ENCODE measurements at places on chromosomes 1 and 21.

GRCh38 chr1:85818371-85818770 lies 110.1 kb upstream of the ZNHIT6 start:
- DNase-seq: no peak

DNA sequence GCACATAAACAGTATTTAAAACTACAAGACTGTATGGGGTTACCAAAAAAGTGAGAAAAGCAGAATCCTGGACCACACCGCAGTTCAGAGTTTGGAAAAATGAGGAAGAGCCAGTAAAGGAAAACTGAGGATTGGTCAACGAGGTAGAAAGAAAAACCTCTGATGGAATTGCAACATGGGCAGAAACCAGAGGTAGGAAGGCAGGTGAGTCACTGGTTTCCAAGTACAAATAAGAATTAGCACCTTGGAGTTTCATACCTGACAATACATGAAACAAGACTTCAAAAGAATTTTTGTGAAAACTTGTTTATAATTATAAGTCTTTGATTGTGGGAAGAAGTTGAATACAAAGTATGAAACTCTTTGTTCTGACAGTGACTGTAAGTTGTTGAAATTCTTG lies 533.7 kb upstream of the DAB1 start:
- DNase-seq: no peak

- DNase-seq: no peak
These were observed 245.8 kb downstream of the SPATA17 start for GRCh38 chr1:217876896-217877295.

GRCh38 chr1:54866801-54867716 lies 19.9 kb downstream of the DHCR24 start:
- no peak for DNase-seq

DNA sequence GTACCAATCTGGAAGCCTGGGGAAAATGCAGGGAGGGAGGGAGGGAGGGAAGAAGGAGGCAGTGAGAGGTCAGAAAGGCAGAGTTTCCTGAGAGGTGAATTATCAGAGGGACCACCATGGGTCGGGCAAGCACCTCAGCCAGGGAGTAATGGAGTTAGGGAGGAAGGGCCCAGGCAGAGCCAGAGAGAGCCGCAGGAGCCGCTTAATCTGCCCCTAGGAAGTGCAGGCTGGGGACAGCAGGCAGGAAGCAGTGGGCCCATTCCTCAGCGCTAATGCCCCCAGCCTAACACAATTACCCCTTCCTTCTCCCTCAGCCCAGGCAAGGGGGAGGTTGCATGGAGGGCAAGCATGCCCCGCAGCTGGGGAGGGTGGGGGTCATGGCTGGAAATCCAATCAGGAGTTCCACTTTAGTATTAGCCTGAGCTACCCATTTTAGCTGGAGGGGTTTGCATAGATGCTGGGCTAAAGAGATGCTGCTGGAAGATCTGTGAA lies 109.0 kb downstream of the TMEM53 start:
- DNase-seq: no peak

GRCh38 chr1:109763646-109764415 lies at the start of gene EPS8L3:
EPS8L3 (minus strand) TSS chr1:109763923; CDS start chr1:109761749, 2,174 bp downstream.
- no peak for DNase-seq

DNA sequence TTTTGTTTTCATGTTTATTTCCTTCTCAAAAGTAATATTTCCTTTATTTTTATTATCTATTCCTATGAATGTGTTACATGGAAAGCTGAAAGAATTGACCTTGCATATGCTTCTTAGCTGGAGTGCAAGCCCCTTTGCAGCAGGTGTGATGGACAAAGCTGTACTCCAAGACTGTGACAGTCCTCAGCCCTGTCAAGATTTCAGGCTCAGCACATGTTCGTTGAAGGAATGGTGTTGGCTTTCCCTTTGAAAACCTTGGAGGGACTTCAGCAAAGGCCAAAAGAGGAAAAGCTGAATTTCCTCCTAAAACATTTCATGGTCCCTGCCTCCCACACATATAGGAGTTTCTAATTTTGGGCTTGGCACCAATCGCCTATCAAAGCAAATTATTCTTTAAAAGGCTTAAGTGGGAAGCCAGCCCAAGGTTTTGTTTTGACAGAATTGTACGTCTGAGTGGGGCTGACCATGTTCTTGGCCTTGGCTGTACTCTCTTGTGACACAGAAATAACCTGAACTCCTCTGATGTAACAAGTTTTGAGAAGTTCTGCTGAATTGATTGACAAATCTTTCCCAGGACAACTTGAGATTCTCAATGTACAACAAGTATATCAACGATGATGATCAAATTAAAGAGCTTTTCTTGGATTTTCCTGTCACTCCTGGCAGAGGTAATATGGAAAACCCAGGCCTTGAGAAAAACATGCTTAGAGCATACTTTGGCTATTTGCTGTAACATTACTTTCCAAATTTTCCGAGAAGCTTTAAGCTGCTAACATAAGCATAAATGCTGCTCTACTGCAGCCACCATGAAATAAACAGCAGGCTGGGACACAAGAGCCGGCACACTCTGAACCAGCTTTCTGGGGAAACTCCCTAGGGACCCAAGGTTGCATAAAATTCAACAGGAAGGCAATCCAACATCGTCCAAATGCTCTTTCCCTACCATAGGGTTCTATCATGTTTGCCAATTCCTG lies 135.7 kb upstream of the ZNF648 start:
- DNase-seq: no peak

DNA sequence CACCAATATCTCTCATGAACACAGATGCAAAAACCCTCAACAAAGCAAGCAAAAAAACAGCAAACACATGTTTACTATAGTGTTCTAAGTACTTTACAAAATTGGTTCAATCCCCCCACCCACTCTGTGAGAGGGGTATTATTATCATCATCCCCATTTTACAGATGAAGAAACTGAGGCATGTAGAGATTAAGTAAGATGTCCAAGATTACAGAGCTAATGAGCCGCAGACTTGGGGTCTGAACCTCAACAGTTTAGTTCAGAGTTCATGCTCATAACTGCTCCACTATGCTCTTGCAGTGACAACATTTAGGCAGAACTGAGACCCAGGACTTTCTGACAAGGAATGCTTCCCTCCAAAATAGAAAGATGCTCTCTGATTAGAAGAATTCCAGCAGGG lies 21.9 kb downstream of the CLSTN1 start:
- no peak for DNase-seq

DNA sequence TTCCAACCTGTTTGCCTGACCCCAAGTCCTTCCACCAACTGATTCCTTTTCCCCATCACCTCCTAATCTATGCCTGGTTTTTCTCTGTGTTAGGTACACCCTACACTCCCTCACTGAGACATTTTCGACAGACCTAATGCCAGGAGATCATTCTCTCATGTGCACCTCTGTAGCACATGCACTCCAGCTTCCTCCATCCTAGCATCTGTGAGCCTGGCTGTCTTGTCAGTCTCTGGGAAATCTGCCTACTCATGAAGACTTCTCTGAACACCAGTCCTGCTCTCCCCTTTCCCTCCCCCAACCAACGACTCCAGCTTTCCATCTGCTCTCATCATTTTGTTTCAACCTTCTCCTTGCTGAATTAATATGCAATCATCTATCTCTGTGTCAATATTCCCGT lies 987 bp downstream of the MED8 start:
- DNase-seq: no peak

- DNase-seq: no peak
These were observed 131.9 kb upstream of the ATP1B1 start for GRCh38 chr1:168974611-168975010.

DNA sequence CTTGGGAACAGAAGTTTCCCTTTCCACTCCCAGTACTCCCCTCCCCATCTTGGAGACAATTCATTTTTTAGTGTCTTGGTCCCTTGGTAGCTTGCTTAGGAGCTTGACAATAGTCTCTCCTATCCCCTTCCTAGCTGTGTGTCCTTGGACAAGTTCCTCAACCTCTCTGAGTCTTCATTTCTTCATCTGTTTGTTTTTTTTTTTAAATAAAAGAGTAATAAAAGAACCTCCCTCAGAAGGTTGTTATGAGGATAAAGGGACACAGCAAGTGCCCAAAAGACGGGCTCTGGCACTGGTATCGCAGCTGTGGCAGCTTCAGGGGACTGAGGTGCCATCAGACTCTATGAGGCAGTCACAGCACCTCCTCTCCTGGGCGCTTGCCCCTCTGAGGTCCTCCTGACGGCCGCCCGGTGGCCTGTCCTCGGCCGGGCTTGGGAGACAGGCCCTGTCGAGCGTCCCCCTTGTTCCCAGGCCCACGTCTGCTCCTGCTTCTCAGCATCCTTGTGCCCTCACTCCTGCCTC lies 689.2 kb downstream of the MATN1 start:
- no peak for DNase-seq

GRCh38 chr1:222204475-222204874 lies 343.4 kb downstream of the HHIPL2 start:
- no peak for DNase-seq

DNA sequence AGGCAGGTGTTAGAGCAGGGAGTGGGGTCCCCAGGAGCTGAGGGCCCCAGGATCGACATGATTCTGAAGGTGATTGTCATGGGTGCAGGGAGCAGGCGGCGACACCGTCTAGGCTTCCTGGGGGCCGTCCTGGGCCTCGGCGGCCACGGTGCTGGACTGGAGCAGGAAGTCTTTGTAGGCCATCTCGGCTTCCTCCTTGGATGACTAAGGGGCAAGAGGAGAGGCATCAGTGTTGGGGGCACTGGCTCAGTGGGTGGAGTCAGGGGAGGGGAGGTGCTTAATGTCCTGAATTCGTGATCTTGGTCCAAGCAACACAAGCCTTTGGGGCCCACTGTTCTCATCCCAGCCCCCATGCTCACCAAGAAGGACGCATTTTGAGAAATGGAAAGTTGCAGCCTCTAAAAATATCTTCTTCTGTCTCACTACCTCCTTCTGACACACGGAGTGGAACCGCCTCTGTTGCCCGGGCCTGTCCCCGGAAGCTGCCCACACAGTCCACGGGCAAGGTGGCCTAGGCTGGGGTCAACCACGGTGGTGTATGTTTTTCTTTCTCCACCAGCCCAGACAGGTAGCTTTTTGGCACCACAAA lies 8.6 kb upstream of the FCMR start:
- DNase-seq: no peak

GRCh38 chr1:6001992-6002576 lies 9.9 kb upstream of the NPHP4 start:
- DNase-seq: no peak

- DNase-seq: no peak
These were observed 75.3 kb downstream of the ST6GALNAC5 start for GRCh38 chr1:76942549-76942948.

DNA sequence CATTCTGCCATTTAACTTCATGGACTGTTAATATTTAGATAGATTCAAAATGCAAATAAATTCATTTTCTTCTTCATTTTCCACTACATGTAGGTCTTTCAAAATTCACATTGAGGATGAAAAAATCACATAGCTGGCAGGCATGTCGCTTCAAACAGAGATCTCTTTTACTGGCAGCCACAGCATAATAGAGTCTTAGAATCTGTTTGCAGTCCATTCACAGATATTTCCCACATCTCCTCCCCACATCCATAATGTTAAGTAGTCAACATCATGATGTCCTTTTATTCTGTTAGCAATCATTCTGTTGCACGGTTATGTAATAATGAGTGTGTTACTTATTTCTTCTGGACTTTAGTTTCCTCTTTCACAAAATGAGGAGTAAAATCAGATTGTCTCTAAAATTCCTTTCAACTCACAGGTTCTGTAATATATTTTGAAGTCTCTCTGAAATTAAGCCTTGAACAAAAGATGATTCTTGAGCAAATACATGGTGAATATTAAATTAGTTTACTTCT lies 257.5 kb upstream of the SNX7 start:
- DNase-seq: no peak

DNA sequence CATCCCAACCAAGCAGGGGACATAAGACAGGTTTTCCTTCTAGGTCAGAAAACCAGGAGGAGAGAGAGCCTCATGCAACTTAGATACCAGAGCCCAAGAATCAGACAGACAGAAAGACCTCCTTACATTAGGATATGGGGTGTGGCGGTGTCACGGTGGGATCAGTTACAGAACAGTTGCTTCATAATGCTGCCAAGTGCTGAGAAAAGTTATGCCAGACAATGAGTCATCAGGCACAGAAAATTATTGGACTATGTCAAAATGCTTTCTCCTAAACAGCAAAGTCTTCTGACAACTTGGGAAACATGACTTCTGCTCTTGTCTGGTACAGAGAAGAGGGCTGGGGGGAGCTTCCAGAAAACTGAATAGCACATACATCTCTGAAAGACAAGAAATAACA lies 1120.2 kb upstream of the TMPRSS15 start:
- DNase-seq: no peak

- peak; percentile 32 for DNase-seq
These were observed 56.2 kb downstream of the NTNG1 start for GRCh38 chr1:107196973-107197562.

GRCh38 chr1:225762444-225762843 lies 15.2 kb upstream of the SRP9 start:
- DNase-seq: no peak

- DNase-seq: no peak
These were observed 237.9 kb downstream of the USP25 start for GRCh38 chr21:15967661-15968060.

GRCh38 chr1:63414691-63415365 lies 47.4 kb downstream of the ALG6 start:
- no peak for DNase-seq

GRCh38 chr1:203076031-203076511 lies 9.7 kb downstream of the MYOG start:
- DNase-seq: no peak

GRCh38 chr1:61337037-61337436 lies 254.7 kb downstream of the NFIA start:
- no peak for DNase-seq

GRCh38 chr1:206503591-206504362 lies 3.6 kb upstream of the RASSF5 start:
- no peak for DNase-seq

GRCh38 chr1:222736972-222737371 lies at the start of gene FAM177B:
FAM177B (plus strand) TSS chr1:222737202; CDS start chr1:222746546, 9,344 bp downstream.
- DNase-seq: no peak

GRCh38 chr1:69836971-69837636 lies 269.4 kb downstream of the LRRC7 start:
- no peak for DNase-seq

- DNase-seq: no peak
These were observed 248.6 kb downstream of the TBX15 start for GRCh38 chr1:118739501-118739900.

DNA sequence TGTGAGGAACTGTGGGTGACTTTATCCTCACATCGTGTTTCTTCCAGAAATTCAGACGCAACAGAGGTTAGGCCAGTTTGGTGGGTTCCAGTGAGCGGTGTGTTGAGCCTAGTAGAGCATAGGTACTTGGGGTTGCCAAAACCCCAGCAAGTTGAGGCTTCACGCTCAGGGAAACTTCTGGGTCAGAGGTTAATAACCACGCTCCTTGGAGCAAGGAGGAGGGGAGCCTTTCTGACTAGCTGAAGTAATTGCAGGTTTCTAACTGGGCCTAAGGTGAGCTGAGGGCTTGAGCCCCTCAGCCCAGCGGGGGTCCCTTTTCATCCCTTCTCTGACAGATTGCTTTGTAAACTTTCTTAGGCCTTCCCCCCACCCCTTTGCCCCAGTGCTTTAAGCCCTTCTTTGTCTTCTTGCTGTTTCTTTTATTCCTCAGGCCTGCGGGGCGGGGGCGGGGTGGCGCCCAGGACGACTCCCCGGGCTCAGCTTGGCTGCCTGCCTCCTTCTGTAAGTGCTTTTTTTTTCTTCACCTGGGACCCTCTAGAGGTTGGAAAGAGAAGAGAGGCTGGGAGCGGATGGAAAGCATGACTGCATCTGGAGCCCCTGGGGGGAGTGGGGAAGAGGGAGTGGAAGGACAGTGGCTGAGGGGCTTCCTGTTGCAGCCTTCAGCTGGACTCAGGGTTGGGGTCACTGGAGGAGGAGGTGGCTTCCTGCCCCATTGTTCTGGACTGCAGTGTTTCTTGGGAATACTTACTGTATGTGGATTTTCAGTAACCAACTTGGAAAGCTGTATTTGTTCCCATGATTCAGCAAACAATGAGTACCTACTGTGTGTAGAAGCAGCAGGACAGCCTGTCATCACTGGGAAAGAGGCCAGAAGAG lies 1.3 kb upstream of the ZNF436 start:
- DNase-seq: no peak

All from hematopoietic multipotent progenitor cell treated with erythropoietin and hydrocortisone succinate and interleukin-3 and kit ligand, for 15 days (in vitro differentiated cells).